Stimulated activated CD4-positive, alpha-beta T cell treated with anti-CD3 and anti-CD28 coated beads, TNF-alpha, amount 100 ng/mL, for 4 hours (primary cell): ENCODE measurements at places on chromosomes 11 and 22.
A peak's percentile ranks its signal among the peaks of the same experiment; 100 is the strongest.

DNA sequence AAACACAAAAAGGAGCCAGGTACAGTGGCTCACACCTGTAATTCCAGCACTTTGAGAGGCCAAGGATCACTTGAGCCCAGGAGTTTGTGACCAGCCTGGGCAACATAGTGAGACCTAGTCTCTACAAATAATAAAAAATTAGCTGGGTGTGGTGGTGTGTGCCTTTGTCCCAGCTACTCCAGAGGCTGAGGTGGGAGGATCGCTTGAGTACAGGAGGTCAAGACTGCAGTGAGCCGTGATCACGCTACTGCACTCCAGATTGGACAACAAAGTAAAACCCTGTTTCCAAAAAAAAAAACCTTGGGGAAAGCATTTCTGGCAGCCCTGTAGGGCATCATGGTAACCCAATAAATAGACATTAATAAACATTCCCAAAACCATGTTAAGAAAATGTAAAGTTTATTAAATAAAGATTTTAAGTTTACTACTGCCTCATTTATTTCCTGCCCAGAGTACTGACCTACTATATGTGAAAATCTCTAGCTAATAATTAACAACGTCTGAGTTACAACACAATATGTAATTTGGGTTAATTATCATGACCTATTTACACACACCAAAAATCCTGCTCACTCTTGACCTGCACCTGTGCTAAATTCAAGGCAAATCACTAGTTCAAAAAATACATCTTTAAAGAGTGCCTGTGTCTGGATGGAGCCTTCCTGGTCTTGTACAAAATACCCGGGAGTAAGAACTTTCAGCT is 8.4 kb downstream of the EEF1G start:
- no peak for DNase-seq

DNA sequence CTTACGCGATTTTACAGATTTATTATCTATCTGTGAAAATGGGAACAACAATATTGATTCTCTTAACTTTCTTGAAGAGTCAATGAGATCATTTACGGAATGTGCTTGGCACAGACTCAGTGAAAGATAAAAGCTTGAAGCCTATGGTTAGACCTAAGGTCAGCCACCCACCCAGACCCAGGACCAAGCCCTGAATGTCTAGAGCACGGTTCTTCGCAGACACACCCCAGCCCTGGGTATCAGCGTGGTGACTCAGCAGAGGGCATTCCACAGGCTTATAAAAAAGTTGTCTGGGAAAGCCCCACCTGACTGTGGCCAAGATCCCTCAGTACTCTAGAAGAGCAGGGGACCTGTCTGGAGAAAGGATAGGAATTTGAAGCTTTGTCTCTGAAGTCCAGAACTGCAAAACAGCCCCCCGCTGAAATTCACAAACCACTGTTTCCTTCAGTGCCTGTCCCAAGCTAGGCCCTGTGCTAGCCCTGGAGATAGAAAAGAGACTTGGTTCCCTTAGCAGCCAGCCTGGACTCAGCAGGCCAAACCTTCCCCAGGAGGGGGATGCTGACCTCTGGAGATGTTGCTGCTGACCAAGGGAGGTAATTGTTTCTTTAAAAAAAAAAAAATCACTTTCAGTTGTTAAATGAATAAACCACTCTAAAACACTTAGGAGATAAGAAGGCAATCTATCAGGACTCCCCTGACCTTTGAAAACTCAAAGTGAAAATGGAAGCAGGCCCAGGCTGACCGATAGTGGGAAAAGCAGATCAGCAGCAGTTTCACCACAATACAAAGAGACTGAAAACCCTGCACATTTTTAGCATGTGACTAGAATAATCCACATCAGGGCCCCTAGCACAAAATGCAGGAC is 114.0 kb downstream of the ABTB2 start:
- no peak for DNase-seq

- no peak for DNase-seq
Measured at GRCh38 chr22:40276996-40277823, 69.1 kb upstream of the ADSL start.

DNA sequence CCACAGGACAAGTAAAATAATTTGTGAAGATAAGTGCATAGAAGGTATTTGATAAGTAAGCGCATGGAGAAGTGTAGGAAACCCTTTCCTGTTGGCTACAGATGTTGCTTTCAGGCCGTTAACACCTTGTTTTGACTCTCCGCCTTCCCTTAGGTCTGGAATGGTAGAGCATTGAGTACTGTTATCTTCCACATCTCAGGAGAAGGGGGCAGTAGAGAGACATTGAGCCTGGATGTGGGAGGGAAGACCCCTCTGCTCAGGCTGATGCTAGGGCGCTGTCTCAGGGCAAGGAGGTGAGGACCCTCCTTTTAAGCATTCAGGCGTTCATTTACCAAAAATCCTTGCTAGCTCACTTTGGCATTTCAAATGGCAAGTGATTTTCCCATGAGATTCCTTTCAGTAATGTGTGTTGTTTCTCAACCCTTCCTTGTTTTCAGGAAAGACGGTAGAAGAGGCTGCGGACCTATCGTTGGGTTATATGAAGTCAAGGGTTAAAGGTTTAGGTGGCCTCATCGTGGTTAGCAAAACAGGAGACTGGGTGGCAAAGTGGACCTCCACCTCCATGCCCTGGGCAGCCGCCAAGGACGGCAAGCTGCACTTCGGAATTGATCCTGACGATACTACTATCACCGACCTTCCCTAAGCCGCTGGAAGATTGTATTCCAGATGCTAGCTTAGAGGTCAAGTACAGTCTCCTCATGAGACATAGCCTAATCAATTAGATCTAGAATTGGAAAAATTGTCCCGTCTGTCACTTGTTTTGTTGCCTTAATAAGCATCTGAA is 27.0 kb upstream of the SCGB1A1 start:
- no peak for DNase-seq

DNA sequence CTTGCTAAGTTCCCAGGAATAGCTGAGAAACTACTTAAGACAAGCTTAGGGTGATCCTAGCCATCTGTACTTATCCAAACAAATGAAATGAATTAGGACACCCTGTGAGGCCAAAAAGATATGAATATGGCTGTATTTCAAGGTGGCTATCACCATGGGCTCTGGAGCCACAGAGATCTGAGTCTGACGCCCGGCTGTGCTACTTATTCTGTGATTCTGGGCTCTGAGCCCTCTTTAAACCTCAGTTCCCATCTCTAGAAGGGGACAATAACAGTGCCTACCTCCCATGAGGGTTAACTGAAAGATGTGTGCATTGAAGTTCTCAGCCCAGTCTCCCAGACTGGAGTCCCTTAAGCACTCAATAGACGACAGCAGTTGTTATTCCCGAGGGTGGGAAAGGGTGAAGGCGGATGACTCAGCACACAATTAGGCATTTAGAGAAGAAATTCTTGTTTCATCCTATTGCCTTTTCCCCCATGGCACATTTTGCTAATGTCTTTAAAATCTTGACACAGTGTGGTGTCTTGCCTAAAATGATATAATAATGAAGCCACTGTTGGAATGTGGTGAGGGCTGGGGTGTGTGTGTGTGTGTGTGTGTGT is 132.5 kb downstream of the ADAMTS15 start:
- DNase-seq, result no peak

DNA sequence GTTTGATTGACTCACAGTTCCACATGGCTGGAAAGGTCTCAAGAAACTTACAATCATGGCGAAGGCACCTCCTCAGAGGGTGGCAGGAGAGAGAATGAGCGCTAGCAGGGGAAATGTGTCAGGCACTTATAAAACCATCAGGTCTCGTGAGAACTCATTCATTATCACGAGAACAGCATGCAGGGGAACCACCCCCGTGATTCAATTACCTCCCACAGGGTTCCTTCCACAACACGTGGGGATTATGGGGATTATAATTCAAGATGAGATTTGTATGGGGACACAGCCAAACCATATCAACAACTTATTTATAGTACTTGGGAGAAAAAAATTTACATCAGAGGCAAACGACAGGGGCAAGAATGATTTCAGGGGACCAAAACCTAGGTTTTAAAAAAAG is 3.0 kb downstream of the ME3 start:
- no peak for DNase-seq

DNA sequence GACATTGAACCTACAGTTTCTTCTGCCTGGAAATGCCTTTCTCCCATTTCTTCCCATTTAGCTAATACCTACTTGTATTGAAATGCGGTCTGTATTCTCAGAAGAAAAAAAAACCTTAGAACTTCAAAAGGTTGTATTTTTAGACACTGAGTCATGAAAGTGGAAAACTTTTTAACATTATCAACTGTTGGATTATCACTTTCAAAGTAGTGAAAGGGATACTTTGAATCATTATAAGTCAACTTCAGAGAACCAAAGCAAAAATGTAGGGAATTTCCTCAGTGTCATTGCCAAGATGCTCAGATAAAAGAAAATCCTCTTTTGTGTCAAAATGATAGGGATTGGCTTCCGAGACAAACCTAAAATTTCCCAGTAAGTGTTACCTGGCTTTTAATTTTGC is 6.6 kb downstream of the HOATZ start:
- DNase-seq, result no peak

DNA sequence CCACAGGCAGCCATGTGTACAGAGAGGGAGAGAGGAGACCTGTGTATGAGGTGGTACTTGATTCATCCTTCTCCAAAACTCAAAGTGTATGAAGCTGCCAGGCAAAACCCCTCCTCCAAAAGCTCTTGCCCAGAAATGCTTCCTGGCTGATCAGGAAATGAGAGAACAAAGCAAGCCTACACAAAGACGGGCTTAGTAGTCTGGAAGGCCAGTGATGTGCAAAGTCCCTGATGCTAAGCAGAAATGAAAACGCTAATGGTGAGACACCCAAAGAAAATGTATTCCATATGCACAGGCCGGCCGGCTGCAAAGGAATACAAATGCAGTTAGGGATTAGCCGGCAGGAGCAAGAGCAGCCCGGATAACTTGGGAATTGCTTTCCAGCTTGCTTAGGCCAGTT is 234.9 kb upstream of the CADM1 start:
- no peak for DNase-seq

DNA sequence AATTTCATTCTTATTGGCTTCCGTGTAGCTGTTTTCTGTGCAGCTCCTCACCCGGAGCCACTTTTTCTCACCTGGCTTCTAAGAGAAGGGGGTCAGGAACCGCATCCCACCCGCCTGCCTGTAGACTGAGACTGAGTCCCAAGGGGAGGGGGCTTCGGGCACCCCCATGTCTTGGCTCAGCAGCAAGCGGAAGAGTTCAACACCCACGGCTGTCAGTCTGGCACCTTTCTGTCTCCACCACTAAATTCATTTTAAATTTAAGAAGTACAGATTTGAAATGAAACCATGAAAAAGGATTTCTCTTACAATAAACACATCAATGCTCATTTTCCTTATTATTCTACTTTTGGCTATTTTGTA is 66.7 kb downstream of the EFCAB6 start:
- DNase-seq, result no peak

- DNase-seq, result no peak
Measured at GRCh38 chr11:130202818-130203689, 43.5 kb downstream of the ST14 start.

- DNase-seq, result no peak
Measured at GRCh38 chr11:100910808-100911207, 218.8 kb downstream of the PGR start.

GRCh38 chr11:93289782-93290463 is 40.6 kb upstream of the DEUP1 start:
- no peak for DNase-seq

GRCh38 chr11:95849087-95849825 is 59.0 kb downstream of the CEP57 start:
- peak; percentile 3 for DNase-seq

DNA sequence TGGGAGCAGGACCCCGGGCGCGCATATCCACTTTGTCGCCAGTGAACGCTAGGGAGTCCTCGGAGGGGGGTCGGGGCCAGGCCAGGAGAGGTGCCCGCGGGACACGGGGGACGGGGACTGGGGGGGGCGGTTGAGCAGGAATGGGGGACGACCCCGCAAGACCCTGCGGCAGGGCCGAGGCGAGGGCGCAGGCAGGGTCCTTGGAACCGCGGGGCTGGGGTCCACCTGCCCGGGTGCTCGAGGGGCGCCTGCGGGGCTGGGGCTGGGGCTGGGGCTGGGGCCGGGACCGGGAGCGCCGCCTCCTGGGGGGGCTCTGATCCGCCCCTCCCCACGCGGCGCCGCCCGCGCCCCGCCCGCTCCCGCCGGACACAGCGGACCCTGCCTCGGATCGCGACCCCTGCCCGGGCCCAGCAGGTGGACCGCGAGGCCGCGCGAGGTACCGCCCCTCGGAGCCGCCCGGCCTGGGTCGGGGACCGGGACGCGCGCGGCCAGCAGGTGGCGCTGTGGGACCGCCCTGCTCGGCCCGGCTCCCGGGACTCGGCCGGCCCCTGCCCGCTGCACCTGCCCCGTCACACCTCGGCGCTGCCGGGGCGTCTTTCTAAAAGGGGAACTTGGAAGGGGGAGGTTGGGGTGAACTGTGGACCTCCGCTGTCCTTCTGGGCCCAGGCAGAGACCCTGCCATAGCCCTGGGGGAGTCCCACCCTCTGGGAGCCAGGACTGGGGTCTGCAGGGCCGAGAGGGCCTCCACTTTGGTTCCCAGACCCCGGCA is 11.0 kb downstream of the CRELD2 start:
- DNase-seq, result peak; percentile 65

DNA sequence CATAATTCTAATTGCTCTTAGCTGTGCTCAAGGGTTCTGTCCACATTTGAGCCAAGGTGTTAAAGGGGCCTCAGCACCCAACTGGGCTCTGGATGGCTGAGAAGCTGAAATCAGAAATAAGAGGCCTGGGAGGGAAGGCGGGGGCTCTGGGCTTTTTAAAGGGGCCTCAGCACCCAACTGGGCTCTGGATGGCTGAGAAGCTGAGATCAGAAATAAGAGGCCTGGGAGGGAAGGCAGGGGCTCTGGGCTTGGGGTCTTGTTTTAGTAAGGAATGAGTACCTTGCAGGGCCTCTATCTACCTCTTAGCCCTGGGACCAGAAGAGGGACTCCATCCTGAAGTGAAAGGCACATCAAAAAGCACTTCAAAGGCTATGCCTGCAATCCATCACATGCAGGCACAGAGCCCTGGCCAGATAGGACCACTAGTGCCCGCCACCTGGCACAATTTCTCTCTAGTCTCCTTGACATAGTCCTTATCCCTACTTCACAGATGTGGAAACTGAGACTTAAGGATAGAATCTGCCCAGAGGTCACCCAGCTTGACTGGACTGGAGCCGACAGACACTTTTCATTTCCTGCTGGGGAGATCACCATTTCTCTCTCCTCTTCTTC is 35.6 kb downstream of the DKK3 start:
- no peak for DNase-seq

DNA sequence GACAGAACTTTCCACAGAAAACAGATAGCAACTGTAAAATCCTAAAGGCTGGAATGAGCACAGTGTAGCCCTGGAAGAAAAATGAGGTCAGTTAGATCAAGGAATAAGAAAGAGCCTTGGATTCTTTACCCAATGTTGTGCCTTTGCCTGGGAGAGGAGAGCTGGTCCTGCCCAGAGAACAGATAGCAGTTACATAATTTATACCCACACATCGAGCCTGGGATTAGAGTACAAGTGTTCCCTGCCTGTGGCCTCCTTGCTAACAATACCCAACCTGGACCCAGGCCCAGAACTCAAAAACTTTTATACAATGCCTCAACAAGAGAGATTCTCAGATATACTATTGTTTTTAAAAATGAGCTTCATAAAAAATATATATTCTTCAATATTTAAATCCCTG is 1998.4 kb downstream of the LRRC4C start:
- no peak for DNase-seq

- no peak for DNase-seq
Measured at GRCh38 chr11:126280595-126280994, 2.3 kb upstream of the TIRAP start.

- no peak for DNase-seq
Measured at GRCh38 chr11:100785148-100785983, 98.3 kb downstream of the ARHGAP42 start.

GRCh38 chr11:96254087-96254486 is 88.9 kb downstream of the MAML2 start:
- DNase-seq, result no peak

GRCh38 chr22:32815059-32815458 is 13.6 kb downstream of the TIMP3 start:
- DNase-seq, result no peak
